ENCODE measurements at places on chromosomes 3 and 15.

GRCh38 chr3:44643024-44643423 lies 5.5 kb upstream of the ZNF35 start:
- no peak overlapping the region for H3K4me3 ChIP-seq
- no peaks in the 10 kb centered on the region for H3K27me3 ChIP-seq
- no peak for DNase-seq
- H3K4me1 ChIP-seq: no peaks in the 10 kb centered on the region

GRCh38 chr15:69559440-69560190 lies 107.0 kb downstream of the RPLP1 start:
- H3K4me1 ChIP-seq: no peaks in the 10 kb centered on the region
- no peak for DNase-seq
- H3K36me3 ChIP-seq: no peaks in the 10 kb centered on the region
- H3K4me3 ChIP-seq: no peak overlapping the region

GRCh38 chr15:30042556-30042955 lies 40.2 kb upstream of the GOLGA8J start:
- H3K27ac ChIP-seq: no peak overlapping the region
- H3K27me3 ChIP-seq: no peaks in the 10 kb centered on the region
- no peaks in the 10 kb centered on the region for H3K4me1 ChIP-seq

DNA sequence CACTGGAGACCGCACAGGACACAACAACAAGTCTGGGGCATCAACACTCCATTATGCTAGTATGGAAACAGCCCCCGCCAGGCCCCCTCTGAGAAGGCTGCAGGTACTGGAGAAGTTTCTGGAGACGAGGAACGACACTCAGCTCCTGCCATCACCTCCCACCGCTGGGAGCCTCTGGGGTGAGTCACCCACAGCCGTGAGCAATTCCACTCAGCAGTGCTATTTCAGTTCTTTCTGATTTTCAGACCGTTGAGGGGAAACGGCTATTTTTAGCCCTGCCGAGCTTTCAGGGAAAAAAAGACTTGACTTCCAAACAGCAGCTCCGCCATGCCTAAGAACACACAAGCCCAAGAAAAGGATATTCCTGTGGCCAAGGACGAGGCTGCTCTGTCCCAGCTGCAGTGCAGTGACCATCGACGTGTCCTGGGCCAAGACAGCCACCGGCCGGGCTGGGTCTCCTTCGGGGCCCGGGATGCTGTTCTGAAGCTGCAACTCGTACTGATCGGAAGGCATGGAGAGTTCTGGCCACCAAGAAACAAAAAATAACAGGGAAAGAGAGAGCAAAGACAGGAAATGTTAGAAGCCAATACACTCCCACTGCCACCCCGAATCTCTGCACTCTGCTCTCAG lies 40.8 kb downstream of the NUP210 start:
- no peaks in the 10 kb centered on the region for H3K27me3 ChIP-seq
- peak; percentile 62 for DNase-seq
- H3K36me3 ChIP-seq: no peaks in the 10 kb centered on the region
- H3K27ac ChIP-seq: peak overlapping the region; percentile 19

- no peaks in the 10 kb centered on the region for H3K36me3 ChIP-seq
- H3K27me3 ChIP-seq: no peaks in the 10 kb centered on the region
- H3K4me3 ChIP-seq: no peak overlapping the region
- no peaks in the 10 kb centered on the region for H3K4me1 ChIP-seq
Measured at GRCh38 chr3:107680698-107681097, 157.9 kb downstream of the BBX start.

DNA sequence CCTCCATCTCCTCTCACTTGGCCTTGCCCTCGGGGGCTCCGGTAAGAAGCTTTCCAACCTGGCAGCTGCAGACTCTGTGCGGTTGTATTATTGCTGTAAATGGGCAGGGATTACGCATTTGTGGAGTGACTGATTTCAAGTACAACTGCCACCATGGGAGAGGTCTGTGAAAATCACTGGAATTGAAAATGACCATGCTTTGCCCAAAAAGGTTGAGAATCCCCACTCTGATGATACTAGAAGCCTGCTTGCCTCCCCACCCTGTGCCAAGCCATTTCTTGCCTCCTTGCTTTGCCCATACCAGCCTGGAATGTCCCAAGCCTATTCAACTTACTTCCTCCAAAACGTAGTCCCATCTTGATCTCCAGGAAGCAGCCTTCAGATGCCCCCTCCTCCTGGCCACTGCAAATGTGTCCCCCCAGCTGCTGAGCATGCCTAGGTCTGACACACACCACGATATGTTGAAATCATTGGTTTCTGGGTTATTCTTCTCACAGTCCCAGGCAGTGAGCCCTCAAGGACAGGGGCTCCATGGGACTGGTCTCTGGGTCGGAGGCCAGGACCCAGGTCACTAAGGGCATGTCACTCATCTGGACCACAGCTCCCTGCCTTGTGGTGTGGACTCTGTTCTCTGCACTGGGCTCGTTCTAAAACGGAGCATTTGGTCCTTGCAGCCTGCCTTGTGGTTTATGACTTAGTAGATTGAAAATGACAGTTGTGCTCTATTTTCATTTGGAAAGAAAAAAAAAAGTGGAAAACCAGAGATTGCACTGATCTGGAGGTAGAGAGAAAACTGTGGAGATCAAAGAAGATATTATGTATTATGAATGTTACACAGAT lies 42.9 kb downstream of the SMAD3 start:
- no peak overlapping the region for H3K27ac ChIP-seq
- DNase-seq: no peak
- H3K4me3 ChIP-seq: no peak overlapping the region

Data from right atrium auricular region (tissue), 2 donors.